NCI-H69 (cell line): ENCODE measurements at places on chromosomes 1 and 21.

DNA sequence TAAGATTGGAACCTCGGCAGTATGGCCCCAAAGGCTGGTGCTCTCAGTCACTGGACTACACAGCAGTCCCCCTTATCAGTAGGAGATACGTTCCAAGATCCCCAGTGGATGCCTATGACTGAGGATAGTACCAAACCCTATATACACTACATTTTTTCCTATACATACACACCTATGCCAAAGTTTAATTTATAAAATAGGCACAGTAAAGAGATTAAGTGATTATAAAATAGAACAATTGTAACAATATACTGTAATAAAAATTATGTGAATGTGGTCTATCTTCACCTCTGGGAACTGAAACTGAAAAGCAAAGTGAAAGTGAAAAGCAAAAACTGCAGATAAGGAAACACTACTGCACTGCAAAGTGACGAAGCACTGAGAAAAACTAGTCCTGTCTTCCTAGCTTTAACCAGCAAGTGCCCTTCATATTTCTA is 96.8 kb downstream of the INTS7 start:
- DNase-seq, result no peak

- no peak for DNase-seq
Observed at GRCh38 chr1:153586347-153586746, 20.7 kb upstream of the S100A2 start.

DNA sequence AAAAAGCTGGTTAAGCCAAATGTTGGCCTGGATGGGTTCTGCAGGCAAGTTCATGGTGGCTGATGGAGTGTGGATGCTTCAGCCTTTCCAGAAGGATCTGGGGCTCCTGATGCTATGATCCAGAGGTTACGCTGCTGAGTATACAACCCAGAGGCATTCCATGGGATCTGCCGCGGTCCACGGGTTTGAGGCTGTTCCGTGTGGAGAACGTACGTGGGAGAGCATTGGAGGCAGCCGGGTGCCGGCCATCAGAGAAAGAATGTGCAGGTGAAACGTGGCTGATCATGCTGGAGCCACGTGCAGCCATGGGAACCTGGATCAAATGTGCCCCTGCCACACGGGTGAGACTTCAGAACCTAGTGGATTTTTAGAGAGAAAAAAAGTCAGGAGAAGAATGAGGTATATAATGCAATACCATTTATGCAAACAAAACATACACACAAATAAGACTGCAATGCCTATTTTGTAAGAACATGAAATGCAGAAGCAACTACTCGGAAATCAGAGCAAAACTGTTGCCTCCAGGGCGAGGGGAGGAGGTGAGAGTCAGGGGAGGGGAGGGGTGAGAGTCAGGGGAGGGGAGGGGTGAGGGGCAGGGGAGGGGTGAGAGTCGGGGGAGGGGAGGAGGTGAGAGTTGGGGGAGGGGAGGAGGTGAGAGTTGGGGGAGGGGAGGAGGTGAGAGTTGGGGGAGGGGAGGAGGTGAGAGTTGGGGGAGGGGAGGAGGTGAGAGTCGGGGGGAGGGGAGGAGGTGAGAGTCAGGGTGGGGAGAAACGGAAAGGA is 116.5 kb upstream of the C1orf174 start:
- peak; percentile 2 for DNase-seq

DNA sequence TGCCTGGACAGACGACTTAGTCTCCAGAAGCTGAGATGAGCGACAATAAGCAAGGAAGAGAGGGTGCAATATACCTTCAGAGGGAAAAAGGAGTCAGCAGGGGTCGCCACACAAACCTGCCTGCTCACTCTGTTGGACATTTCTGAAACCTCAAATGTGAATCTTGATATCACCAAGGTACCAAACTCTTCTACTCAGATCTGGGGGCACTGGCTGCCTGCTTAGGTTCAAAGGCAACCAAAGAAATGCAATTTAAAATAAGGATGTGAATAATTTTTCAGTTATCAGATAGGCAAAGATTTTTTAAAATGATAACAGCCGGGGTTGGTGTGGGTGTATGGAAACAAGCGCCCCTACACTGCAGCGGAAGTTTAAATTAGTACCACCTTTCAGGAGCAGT is 164.2 kb downstream of the HIVEP3 start:
- no peak for DNase-seq

DNA sequence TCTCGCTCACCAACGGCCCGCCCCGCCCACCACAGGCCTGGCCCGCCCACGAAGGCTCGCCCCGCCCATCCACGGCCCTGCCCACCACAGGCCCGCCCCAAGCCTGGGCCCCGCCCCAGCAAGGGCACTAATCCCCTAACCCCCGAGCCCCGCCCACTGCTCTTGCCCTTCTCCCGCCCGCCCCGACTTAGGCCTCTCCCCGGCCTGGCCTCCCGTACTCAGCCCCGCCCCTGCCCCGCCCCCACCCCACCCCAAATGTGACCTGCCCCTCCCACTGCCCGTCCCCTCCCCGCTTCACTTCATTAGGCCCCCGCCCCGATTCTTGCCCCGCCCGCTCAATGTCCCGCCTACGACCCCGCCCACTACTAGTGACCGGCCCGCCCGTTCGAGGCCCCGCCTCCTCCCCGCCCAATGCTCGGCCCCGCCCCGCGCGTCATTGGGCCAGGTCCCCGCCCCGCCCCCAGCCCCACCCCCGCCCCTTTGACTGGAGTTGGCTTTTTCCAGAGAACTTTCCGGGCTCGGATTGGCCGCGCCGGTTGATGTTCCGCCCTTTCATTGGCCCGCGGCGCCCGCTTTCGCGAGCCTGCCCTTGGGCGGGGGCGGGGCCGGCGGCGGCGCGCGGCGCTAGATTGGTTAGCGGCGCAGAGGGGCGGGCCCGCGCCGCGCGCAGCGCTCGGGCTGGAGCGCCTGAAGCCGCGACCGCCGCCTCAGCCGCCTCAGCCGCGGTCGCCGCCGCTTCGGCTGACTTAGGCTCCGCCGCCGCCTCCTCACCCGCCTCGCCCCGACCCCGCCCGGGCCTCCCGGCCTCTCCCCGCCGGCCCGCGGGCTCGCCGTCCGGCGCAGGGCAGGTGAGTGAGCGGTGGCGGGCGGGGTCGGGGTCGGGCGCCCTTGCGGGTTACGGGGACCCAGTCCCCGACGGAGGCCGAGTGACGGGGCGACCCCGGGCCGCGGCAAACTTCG is at the start of gene PCBP3:
Gene PCBP3, plus strand, starts transcription at position 705 of the 960 bp plus-strand sequence. CDS start 206,361 bp downstream, outside the sequence.
- peak; percentile 99 for DNase-seq

DNA sequence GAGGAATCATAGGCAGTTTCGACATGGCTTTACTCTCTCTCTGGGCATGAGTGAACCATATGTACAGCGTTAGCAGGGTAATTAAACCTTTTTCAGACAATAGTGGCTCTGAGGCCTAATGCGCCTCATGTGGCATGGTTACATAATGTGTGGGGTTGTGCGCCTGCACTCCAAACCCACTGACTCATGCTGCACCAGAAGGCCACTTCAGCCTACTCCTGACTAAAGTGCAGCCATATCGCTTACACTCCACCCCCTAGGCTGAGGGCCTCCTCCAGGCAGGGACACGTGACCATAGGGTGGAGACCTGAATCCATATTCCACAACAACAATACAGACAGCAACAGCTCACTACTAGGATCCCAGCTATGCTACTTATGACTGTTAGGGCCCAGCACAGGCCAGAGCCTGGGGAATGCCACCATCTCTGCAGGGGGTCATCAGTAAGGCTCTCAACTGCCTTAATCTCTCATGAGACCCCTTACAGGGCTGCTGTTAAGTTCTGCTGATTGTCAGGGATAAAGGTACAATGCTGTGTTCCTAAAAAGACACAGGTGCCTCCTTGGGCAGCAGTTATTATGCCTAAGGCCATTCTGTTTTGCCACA is 13.4 kb upstream of the ODF2L start:
- peak; percentile 75 for DNase-seq

- DNase-seq, result no peak
Observed at GRCh38 chr21:34809822-34810221, 141.0 kb downstream of the CLIC6 start.

- DNase-seq, result no peak
Observed at GRCh38 chr1:236762410-236762809, 32.7 kb upstream of the MTR start.

- no peak for DNase-seq
Observed at GRCh38 chr1:65355031-65355712, 45.8 kb downstream of the DNAJC6 start.

DNA sequence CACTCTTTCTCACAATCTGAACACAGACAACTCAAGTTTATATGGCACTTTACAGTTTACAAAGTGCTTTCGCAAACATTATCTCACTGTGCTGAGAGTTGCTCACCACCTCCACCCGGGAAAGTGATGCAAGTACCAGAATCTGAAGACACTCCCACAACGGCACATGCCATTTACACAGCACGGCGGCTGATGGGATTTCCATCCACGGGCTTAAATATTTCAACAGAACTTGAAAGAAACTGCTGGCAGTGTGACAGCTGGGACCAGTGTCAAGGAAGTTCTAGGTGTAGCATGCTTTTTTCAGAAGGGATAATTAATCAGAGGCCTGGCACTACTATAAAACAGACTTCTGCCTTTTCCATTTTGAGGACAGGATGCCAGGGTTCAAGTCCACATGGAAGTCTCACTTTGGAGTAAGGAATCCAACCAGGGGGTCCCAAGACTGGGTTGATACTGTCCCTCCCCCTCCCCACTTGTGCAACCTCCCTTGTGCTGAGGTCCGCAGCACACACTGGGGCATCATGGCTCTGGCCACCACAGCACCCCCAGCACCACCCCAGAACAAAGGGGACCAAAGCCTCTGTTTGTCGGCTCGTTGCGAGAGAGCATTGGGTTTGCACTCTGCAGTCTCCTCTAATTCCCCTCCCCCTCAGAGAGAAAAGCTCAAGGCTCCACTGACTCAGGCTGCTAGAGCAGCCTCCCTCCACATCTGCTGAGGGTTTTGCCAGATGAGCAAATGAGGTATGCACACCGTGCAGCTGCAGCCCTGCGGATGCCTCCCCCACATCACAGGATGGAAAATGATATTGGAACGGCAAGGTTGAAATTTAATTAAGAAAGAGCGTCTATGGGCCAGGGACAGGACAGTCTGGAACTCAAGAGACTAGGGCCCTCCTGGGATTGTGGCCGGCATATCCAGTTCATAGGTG is 154.9 kb downstream of the TGFBR3 start:
- DNase-seq, result no peak
